Kasumi-1 (cell line): ENCODE measurements at places on chromosomes 5 and 9.
A peak's percentile ranks its signal among the peaks of the same experiment; 100 is the strongest.

- DNase-seq: no peak
Measured at GRCh38 chr9:4769321-4770080, 23.2 kb upstream of the RCL1 start.

GRCh38 chr5:136028782-136029742 lies at the start of gene TGFBI:
TSS of gene TGFBI (plus strand) at chr5:136028988. CDS start at chr5:136029056, 68 bp downstream.
- no peak for DNase-seq

DNA sequence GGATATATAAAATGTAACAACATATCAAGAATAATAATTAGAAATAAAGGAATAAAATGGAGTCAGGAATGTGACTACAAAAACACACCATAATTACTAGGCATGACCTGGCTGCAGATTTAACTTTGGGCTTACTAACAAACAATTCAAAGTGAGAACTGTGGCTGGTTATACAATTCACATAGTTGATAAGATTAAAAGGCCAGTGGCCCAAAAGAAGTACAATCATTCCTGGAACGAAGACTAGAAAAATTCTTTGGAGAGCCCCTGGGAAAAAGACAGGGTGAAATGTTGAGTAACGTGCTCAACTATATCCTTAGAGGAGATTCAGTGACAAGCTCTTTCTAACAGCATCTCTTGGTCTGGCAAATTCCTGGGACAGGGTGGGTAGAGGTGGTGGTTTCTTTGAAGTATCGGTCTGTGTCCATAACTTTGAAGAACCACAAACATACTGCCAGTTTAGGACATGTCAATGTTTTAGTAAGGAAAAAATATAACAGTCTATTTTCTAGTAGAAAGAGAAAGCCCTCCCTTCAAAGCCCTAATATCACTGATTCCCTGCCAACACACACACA lies 75.0 kb upstream of the IL6ST start:
- no peak for DNase-seq

DNA sequence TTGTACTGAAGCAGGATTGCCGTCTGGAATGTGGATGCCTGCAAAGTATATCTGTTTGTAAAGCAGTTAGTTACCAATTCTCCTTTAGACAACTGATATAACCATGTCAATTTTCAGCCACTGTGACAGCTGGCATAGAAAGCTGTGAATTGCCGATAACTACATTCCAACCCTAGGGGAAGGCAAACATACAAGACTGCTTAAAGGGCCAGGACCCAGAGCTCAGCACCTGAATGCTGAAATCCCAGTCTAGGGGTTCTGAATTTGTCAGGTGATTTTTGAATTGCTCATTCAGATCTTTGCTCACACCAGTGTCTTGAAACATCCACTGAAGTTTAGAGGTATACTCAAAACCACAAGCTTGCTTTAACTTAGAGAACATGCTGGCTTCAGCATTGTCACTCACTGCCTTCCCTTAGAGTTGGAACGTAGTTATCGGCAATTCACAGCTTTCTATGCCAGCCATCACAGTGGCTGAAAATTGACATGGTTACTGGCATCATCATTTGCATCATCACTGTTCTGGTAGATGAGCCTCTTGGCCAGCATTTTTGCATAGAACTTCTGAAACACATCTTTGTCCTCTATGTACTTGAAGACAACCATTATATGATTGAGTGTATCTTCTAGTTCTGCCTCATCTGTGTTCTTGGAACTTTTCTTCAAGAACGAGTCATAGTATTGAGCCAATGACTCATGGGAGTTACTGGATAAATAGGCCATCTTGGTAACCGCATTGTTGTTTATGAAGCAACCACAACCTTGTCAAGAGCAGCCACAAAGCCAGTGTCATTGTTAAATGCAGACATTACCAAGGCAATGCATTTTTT lies 82.1 kb downstream of the CCDC192 start:
- DNase-seq: no peak

- DNase-seq: no peak
Measured at GRCh38 chr9:19642256-19642655, 146.6 kb downstream of the SLC24A2 start.

- DNase-seq: no peak
Measured at GRCh38 chr9:2495221-2496005, 126.2 kb upstream of the VLDLR start.

DNA sequence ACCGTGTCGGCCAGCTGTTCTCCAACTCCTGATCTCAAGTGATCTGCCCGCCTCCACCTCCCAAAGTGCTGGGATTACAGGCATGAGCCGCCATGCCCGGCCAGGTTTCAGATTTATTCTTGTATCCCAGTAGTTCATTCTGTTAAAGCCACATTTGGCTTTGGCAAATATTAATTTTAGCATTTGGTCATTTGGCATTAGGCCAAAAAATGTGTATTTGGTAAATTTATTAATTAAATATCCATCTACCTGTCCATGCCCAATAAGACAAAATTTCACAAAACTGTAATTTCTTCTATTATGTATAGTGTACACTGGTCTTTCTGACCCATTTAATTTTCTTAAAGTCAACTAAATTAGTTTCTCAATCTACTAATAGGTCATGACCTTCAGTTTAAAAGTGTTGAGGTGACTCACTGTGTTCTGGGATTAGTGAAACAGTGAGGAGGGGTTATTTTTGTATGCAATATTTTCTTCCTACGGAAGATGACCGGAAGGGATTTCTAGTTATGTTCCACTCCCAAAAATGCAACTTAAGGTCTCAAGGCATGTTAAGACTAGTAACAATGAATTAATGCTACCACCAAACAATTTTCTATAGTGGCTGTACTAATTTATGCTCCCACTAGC lies 21.0 kb downstream of the OSTF1 start:
- DNase-seq: no peak

DNA sequence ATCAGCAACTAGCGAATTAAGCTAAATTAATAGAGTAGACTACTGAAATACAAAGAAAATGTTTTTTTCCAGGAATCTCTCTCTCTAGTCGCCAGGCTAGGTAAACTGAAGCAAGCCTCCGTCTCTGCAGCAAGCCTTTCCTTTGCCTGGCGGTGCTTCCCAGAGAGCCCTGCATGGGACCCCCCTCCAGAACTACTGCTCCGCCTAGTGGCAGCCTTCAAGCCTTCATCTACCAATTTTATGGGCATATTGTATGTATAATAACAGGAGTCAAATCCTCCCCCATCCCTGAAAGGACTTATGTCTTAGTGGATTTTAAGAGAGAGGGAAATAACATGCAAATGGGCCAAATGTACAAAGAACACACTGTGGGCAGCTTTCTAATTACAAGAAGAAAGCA lies 241.9 kb downstream of the SAXO1 start:
- peak; percentile 11 for DNase-seq

- no peak for DNase-seq
Measured at GRCh38 chr9:79581794-79582193, 10.0 kb downstream of the TLE4 start.

- no peak for DNase-seq
Measured at GRCh38 chr5:167982-168660, 23.2 kb upstream of the LRRC14B start.

DNA sequence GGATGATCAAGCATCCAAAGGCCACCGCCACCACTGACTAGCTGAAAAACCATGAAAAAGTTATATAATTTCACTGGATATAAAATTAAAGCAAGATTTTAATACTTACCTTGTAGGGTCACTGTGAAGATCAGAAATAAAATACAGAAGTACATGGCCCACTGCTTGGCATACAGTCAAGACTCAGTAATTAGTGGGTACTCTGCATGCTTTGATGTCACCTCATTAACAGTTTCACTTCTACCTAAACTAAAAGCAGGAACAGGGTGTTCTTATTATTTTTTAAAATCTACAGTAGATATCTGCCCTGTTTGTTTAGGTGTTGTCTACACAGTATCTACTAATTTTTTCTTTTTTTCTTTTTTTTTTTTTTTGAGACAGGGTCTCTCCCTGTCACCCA lies 66.4 kb downstream of the NFIB start:
- no peak for DNase-seq

DNA sequence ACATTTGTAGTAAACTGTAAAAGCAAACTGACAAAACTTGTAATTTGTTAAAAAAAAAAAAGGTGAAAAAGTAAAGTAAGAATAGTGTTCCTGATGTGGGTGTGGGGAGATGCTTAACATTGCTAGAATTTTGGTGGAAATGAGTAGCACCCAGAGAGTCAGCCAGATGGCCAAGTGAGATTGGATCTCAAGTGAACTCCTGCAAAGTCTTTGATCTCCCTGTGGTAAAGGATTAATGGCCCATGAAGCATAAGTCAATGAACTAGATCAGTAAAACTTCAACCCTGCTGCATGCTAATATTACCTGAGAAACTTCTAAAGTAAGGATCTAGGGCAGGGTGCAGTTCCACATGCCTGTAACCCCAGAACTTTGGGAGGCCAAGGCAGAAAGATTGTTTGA lies 19.0 kb upstream of the FAM169A start:
- DNase-seq: no peak

- no peak for DNase-seq
Measured at GRCh38 chr5:180212363-180213255, 3.6 kb upstream of the RASGEF1C start.

GRCh38 chr5:112586596-112587062 lies 151.1 kb upstream of the APC start:
- no peak for DNase-seq

DNA sequence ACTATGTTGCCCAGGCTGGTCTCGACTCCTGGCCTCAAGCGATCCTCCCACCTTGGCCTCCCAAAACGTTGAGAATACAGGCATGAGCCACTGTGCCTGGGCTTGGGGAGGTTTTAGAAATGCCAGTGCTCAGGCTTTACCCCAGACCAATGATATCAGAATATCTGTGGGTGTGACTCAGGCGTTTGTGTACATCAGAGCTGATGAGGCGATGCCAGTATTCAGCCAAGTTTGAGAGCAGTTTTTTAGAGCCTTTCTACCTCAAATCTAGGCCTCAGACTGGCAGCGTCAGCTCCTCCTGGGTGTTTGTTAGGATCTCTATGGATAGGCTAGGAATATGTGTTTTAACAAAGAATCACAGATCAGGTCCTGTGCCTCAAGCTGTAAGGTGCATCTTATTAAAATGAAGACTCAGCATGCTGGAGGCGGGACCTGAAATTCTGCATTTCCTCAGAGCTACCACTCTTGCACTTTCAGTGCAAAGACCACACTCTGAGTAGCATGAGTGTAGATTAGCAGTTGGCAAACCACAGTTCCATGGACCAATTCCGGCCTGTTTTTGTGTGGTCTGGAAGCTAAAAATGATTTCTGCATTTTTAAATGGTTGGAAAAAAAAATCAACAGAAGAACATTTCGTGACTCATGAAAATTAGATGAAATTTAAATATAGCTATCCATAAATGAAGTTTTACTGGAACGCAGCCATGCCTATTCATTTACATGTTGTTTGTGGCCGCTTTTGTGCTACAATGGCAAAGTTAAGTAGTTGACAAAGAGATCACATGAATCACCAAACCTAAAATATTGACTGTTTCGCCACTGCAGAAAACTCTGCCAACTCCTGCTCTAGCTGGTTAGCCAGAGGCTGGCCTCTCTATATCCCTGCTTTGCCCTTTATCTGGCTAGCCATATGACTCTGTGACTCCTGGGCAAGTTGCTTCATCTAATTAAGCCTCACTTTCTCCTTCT lies 92.2 kb downstream of the KLF4 start:
- no peak for DNase-seq

GRCh38 chr5:156949424-156949823 lies 13.6 kb downstream of the TIMD4 start:
- no peak for DNase-seq

DNA sequence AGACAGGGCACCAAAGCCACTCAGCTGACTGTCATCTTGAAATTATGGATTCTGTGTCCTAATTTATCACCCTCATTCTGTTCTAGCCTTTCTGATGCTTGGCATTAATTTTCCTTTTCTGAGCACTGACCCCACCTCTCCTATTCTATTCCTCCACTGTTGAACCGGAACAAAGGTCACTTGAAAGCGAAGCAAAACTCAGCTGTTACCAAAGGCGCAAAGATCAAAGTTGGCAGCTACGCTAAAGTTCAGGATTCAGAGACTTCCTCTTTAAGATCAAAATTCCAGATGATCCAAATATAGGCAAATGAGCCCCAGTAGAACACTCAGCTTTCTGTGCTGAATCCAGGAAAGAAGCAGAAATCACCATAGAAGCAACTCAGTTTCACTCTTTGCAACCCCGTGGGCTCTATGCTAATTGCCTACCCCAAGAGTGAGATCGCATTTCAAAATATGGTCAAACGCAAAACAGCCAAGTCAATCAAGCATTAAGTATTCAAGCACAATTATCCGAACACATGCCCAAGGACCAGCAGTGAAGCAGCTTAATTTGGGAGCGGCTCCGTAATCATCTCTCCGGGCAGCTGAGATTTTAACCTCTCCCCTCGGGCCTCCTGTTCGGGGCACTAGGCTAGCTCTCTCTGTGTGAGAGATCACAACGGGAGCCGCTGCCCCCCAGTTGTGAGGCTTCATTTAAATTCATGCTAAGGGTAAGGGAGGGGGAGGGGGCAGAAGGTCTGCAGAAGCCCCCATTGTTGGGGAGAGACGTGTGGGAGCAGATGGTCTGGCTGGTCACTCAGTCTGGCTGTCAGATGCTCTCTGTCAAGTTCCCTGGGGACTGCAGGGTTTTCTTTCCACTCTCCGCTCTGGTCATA lies 288.6 kb downstream of the ELAVL2 start:
- DNase-seq: no peak

DNA sequence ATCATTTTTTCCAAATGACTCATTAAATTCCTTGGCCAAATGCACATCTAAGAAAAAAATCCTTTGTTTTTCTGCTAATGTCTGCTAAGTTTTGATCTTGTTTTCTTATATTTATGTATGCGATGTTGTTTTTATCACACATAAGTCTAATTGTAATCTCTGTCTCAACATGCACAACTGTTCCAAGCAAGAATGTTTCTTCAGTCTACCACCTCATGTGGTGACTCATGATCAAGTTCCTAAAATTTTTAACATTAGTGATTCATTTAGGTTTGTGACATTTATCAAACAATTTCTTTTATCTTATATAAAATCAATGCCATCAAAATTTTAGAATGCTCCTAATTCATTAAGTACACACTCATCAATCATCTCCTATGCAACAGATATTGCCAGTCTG lies 763.9 kb upstream of the FAM174A start:
- DNase-seq: no peak

DNA sequence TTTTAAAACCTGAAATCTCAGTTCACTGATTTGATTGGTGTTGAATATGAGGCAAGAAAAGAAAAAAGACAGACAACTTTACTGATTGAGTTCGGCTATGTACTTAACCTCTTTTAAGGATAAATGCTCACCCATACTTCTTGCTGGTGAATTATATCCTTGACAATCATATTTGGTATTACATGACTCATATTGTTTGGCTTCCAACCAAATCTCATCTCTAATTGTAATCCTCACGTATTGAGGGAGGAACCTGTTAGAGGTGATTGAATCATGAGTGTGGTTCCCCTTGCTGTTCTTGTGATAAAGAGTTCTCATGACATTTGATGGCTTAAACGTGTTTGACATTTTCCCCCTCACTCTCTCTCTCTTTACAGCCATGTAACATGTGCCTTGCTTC lies 255.6 kb upstream of the IZUMO3 start:
- DNase-seq: no peak
